ENCODE measurements at places on chromosomes 2 and 18.
A peak's percentile ranks its signal among the peaks of the same experiment; 100 is the strongest.

GRCh38 chr2:120566331-120567035 lies 169.2 kb upstream of the GLI2 start:
- no peak for DNase-seq

- no peak for DNase-seq
Observed at GRCh38 chr18:35337286-35337685, 6.9 kb downstream of the ZNF24 start.

DNA sequence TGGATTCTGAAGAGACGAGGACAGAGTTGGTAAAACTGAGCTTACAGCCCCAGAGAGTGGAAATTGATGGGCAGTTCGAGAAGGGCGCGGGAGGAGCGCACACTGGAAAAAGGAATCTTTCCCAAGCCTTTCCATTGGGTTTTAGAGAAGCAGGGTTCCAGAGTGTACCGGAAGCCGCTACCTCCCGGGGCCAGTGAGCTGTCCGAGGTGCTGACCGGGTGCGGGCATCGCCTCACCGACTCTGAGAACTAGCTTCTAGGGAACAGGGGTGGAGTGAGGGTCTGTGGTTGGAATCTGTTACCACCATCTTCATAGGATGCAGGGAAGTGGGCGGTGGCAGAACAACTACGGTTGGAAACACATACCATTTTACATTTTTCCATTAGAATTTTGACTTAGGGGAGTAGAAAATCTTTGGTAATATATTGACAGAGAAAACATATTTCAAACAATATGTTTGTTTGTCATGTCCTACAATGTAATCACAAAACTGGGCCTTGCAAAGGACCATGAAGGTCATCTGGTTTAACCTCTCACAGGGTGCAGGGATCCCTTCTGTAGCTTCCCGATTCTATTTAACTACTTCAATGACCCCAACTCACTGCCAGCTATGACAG lies 724 bp downstream of the NMS start:
- DNase-seq, result no peak

DNA sequence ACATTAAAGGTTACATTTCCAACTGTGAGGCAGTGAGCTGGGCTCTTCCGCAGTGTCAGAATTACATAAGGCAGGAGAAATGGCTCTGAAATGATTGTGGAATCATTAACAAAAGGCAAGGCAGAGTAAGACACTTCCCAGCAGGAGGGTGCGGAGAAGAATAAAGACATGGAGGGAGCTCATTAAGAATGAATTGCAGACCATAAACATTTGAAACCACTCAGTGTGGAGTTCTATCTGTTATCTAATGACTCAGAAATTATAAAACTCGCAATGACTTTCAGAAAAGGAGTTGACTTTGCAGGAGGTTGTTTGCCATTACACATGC lies 77.0 kb downstream of the SMIM21 start:
- DNase-seq, result peak; percentile 58
